ENCODE measurements at places on chromosomes 11 and 22.
A peak's percentile ranks its signal among the peaks of the same experiment; 100 is the strongest.

GRCh38 chr11:94454301-94454700 is 39.3 kb downstream of the MRE11 start:
- no peak for DNase-seq

DNA sequence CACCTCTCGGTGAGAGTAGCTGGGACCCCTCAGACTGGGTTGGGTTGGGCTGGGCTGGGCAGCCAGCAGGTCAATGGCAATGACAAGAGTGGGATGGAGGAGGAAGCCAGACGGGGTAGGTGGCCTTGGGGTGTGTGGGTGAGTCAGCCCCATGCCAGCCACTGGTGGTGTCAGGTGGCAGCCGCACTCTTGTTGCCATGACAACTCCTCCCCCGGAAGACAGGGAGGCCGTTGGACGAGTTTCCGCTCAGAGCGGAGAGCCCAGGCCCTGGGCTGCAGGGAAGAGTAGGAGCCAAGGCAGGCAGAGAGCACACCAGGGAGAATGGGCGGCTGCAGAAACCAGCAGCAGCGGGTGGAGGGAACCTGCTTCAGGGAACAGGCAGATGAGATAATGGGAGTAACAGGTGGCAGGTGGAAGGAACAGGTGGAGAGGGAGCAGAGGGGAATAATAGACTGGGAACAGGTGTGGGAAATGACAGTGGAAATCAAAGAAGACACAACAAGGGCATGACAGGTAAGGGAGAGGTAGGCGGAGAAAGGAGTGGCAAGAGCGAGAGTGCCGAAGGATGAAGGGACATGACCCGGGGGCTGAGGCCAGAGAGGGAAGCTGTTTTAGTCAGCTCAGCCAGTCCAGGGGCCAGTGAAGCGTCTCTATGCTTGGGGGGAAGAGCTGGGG is 8.7 kb downstream of the SPTBN2 start:
- DNase-seq: peak; percentile 46

DNA sequence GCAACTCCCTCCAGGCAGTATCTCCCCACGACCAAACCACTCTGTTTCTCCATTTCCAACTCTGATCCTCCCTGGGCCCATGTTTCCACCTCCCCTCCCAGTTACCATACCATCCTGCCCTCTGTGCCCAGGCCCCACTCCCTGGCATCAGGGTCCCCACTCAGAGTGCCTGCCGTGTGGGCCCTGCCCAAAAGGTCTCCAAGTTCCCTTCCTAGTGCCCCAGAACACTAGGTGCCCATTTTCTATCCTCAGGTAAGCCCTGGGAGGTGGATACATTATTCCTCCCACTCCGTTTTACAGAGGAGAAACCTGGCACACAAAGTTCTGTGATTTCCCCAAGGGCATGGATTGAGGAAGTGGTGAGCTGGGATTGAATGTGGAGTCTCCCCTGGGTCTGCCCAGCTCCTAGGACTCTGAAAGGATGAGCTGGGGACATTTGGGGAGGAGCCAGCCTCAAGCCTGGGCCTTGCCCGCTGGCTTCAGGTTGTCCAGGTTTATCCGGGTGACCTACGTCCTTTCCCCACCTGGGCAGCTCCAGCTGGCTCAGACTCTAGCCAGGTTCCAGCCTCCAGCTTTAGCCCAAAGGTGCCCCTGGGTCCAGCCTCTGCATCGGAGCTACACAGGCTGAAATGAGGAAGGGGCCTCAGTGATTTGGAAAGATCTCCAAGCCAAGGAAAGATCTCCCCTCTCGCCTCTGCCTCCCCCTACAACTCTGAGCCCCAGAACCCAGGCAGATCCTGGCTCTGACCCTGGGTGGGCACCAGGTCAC is 2.2 kb upstream of the GSTT4 start:
- DNase-seq: no peak

DNA sequence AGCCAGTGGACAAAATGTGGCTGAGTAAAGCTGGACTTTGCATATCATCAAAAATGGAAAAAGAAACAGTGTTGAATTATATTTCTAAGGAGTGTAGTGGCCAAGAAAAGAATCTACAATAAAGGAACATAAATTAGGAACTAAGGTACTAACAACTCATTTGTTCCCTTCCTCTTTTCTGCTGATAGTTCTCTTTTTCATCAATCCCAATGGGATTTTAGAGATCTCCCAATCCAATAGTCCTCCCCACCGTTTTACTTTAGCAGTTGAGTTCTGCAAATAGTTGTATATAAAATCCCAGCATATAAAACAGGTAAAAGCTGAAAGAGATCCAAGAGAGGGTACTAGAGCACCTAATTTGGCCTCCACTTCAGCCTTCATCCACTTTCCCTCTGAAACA is 2.0 kb downstream of the PRCP start:
- no peak for DNase-seq

- DNase-seq: no peak
Observed at GRCh38 chr11:19895776-19896175, 183.1 kb downstream of the NAV2 start.

DNA sequence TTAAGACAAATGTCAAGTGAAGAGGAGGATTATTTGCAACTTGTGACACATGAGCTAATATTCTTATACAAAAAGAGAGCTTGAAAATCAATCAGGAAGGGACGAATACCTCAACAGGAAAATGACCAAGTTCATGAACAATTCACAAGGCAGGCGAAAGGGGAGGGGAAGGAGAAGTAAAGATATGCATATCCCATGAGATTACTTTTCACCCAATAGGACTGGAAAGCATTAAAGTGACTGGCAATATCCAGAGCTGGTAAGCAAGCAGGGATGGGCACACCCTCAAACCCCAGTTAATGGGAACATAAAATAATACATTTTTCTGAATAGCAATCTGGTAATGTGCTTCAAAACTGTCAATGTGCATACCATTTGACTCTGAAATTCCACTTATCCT is 129.5 kb downstream of the SLC1A2 start:
- DNase-seq: peak; percentile 42

GRCh38 chr22:48823941-48824340 is 1003.7 kb downstream of the BRD1 start:
- DNase-seq: no peak

- no peak for DNase-seq
Observed at GRCh38 chr11:73215191-73216134, 2.6 kb upstream of the P2RY2 start.

GRCh38 chr11:59676205-59676604 is 7.4 kb upstream of the PATL1 start:
- no peak for DNase-seq

- no peak for DNase-seq
Observed at GRCh38 chr11:326592-326841, 5.9 kb upstream of the IFITM3 start.

GRCh38 chr11:96147186-96147585 is 195.8 kb downstream of the MAML2 start:
- no peak for DNase-seq

DNA sequence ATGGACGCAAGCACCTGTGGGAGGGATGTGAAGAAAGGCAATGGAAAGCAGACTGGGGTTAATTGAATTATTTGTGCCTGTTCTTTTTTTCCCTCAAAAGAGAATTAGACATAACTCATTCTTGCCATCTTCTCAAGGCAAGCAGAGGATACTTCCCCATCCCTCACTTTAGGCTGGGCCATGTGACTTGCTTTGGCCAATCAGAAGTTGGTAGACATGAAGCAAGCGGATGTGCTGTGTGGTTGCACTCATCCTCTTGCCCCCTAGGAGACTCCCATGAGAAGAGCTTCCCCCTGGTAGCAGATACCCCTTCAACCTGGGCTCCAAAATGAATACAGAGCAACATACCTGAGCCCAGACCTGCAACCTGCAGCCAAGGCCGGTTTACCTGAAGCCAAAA is 124.4 kb upstream of the ZC3H12C start:
- no peak for DNase-seq

GRCh38 chr11:47375020-47375419 is 3.3 kb downstream of the SPI1 start:
- DNase-seq: no peak

DNA sequence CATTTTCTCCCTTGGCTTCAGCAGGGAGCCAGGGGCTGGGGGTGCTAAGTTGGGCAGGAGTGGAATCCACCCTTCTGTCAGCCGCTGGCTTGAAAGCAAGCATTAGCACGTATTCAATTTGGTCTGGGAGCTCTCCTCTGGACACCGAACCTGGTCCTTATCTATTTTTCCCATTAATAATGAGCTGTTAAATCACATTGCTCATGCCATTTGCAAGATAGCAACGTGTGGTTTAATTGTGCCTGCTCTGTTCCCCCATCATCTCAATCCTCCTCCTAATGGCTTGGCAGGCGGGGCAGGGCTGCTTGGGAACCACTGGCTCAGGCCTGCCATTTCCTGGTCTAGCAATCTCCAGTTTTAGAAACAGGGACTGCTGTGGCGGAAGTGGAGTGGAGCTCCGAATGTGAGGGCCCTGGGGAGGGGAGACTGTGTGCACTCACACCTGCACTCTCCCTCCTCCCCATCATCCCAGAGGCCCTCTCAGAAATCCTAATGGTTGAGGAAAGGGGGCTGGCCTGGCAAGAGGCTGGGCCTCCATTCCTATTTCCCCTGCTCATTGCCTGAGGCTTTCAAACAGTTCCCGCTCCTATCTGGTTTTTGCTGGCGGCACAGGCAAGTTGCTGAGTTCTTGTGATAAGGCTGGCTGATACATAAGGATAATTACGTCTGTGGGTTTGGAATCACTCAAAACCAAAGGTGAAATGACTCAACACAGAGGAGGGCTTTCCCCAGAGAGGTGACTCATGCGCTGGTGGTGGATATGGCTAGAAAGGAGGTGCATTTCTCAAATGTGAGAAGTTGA is 201.2 kb upstream of the E2F8 start:
- DNase-seq: peak; percentile 89

- DNase-seq: no peak
Observed at GRCh38 chr11:37811349-37811748, 1213.3 kb upstream of the RAG2 start.

DNA sequence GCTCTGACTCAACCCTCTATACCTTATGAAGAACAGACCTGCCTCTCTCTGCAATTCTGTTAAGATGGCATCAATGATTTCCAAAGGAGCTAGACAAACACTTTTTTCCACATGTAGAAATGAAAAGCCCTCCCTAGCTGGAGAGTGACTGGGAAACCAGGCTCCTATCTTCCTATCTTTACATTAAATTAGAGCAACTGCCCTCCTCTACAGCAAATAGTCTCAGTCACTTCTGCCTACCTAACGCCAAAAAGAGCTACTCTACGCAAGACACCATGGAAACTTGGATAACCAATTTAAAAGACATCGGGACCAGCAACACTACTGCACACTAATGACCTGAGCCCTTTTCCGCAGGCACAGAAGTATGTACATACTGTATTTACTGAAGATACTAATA is 84.8 kb downstream of the MICAL3 start:
- DNase-seq: no peak

- DNase-seq: no peak
Observed at GRCh38 chr11:36774603-36775002, 176.6 kb upstream of the RAG2 start.

GRCh38 chr11:1521382-1522080 is 35.0 kb upstream of the MOB2 start:
- no peak for DNase-seq

GRCh38 chr11:129861702-129862522 is 33.5 kb downstream of the NFRKB start:
- DNase-seq: peak; percentile 97

DNA sequence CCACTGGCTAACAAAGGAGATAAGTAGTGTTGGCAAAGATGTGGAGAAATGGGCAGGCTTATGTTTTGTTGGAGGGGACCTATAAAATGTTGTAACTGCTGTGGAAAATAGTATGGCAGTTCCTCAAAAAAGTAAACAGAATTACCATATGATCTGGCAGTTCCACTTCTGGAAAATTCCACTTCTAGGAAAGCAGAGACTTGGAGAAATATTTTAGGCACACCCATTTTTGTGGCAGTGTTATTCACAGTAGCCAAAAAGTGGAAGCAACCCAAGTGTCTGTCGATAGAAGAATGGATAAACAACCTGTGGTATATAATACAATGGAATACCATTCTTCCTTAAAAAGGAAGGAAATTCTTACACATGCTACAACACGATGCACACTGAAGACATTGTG is 57.0 kb upstream of the ADORA2A start:
- no peak for DNase-seq

GRCh38 chr11:65781962-65782815 is 1.4 kb upstream of the AP5B1 start:
- DNase-seq: no peak

- DNase-seq: no peak
Observed at GRCh38 chr22:46549971-46550641, 12.7 kb upstream of the CELSR1 start.

GRCh38 chr11:4102711-4103110 is 8.1 kb downstream of the RRM1 start:
- DNase-seq: no peak

DNA sequence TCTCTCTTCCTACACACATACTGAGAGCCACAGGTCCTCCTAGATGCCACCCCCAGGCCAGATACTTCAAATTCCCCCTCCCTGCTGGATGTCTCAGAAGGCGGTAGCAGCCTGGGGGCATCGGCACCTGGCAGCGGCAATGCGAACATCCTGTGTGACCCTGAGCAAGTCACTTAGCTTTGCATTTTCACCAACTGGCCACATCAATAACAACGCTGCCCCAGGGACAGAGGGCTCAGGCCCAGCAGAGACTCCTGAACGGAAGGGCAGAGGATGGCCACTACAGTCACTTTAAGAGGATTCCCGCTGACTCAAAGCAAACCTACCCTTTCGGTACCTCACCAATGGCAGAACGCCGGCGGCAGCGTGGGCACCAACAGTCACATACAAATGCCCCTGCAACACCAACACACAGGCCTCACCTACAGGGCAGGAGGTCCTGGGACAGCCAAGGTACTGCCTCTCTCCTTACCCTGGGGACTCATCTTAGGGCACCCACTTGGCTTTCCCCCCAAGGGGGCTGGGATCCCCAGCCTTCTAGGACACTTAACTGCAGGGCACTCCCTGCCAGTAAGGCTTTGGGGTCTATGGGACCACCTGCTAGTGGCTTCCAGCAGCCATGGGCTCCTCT is 1.6 kb downstream of the LMO1 start:
- no peak for DNase-seq

- DNase-seq: no peak
Observed at GRCh38 chr11:125407046-125407445, 89.0 kb downstream of the FEZ1 start.

- DNase-seq: peak; percentile 16
Observed at GRCh38 chr11:91104237-91104636, 881.4 kb upstream of the CHORDC1 start.

DNA sequence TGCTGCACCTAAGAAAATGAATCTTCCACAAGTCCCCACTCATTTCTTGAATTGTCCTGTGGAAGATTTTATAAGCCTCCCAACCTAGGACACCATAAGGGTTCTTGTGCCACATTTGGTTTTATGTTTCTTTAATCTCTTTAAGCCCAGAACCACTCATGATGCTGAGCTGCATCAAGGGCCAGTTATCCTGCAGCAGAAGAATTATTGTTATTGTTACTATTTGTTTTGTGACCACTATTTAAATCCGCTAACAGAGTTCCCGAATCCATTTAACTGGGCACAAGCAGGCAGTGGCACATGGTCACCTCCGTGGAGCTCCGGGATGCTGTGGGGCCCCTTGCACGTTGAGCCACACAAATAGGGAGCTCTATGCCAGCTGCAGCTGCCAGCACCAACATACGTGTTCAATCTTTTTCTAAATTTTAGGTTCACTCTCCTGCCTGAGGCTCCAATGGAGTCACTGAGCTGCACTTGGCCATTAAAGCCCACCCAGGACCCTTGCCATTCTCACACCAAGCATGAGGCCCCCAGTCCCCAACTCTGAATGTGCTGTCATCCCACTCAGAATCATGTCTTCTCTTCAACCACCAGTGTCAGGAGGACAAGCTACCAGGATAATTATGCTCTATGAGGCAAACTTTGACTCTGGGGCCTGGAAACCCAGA is 60.6 kb downstream of the DGCR2 start:
- DNase-seq: no peak
